ENCODE measurements at places on chromosomes 7 and 10. TPM values are rescaled to one million over a fixed set of nuclear protein-coding genes. Genes with fewer than 3 reads are reported as not detected.

The C10orf143 gene
- total RNA-seq = 0.62 TPM

The PTPRE gene
- total RNA-seq = 0.42 TPM

The PANK1 gene
- total RNA-seq = 62.5 TPM

The NAT16 gene
- total RNA-seq = not detected

The MBL2 gene
- total RNA-seq = not detected

The STOX1 gene
- 2.7 TPM for total RNA-seq

GRCh38 chr7:155387066-155387620 lies 70.8 kb upstream of the EN2 start:
- peaks cover 30% of the 10 kb centered on the region for H3K27me3 ChIP-seq
- peaks cover 3% of the 10 kb centered on the region for H3K4me1 ChIP-seq
- H3K27ac ChIP-seq = no peak overlapping the region

GRCh38 chr7:18320971-18321567 lies 174.5 kb upstream of the HDAC9 start:
- H3K27ac ChIP-seq = no peak overlapping the region
- H3K4me1 ChIP-seq = peaks cover 16% of the 10 kb centered on the region
- H3K27me3 ChIP-seq = no peaks in the 10 kb centered on the region
- H3K4me3 ChIP-seq = no peak overlapping the region
- no peaks in the 10 kb centered on the region for H3K36me3 ChIP-seq

GRCh38 chr7:133442818-133443217 lies 189.9 kb downstream of the EXOC4 start:
- no peak for DNase-seq
- H3K27me3 ChIP-seq = no peaks in the 10 kb centered on the region
- H3K27ac ChIP-seq = no peak overlapping the region
- no peaks in the 10 kb centered on the region for H3K36me3 ChIP-seq
- H3K4me3 ChIP-seq = no peak overlapping the region
- H3K4me1 ChIP-seq = peaks cover 9% of the 10 kb centered on the region

- no peak overlapping the region for H3K4me3 ChIP-seq
- no peaks in the 10 kb centered on the region for H3K27me3 ChIP-seq
- H3K36me3 ChIP-seq = peaks cover 14% of the 10 kb centered on the region
- DNase-seq = no peak
- H3K4me1 ChIP-seq = no peaks in the 10 kb centered on the region
Observed at GRCh38 chr7:12287901-12288300, 76.8 kb downstream of the TMEM106B start.

DNA sequence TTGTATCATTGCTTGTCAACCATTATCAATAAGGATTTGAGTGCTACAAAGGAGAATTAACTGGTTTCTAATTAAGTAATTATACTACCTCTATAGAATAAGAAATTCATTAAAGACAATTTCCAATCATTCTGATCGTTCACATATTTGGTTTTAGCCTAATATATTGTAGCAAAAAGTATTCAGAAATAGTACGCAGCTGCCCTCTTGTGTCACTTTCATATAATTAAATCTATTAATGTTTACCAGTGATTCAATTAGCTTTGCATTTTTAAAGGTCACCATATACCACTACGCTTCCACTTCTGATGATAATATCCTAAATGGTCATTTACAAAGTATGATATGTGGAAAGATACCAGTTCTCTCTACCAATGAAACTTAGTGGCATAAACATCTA lies 128.3 kb downstream of the NEBL start:
- peak; percentile 38 for DNase-seq
- H3K36me3 ChIP-seq = no peaks in the 10 kb centered on the region
- H3K27me3 ChIP-seq = no peaks in the 10 kb centered on the region
- H3K4me3 ChIP-seq = no peak overlapping the region

All from GM23338 (cell line).